ENCODE measurements at places on chromosomes 7 and 10. TPM values are rescaled to one million over a fixed set of nuclear protein-coding genes. Genes with fewer than 3 reads are reported as not detected.

GRCh38 chr7:140447841-140448240, 31.5 kb downstream of the MKRN1 start:
- DNase-seq = no peak

FRMPD2 gene
- 6.4 TPM for total RNA-seq

DNA sequence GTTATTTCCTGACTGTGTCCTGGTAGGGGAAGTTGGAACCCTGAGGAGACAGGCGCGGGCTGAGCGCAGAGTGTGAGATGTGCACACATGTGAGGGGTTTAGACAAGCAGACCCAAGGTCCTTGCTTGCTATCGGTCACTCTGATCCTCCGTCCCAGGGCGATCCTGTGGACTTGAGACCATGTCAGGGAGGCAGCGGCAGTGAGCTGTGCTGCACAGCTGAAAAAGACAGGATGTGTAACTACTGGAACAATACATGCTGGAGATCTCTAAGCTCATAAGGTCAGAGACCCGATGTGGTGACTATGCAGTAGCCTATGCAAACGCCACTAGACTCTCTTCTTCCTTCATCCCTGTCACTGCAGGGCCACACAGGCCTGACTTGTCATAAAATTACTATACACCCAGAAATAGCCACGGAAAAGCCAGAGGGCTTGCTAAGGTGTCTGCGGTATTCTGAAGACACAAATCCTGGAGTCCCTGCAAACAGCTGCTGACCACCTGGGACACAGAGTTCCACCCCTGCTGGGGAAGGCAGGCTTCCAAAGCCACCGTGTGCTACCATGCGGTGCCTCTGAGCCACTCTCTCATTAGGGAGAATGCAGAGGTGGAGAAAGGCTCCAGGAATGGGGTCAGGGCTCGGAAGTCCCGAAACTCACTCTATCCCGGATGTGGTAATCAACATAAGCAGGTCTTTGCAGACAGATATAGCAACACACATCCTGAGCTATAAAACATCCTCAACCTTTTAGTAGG, 91.1 kb upstream of the DDC start:
- no peak for DNase-seq

LIPK gene
- total RNA-seq = not detected

GRCh38 chr10:14665304-14665703, 109.4 kb downstream of the FAM107B start:
- DNase-seq = no peak

DNA sequence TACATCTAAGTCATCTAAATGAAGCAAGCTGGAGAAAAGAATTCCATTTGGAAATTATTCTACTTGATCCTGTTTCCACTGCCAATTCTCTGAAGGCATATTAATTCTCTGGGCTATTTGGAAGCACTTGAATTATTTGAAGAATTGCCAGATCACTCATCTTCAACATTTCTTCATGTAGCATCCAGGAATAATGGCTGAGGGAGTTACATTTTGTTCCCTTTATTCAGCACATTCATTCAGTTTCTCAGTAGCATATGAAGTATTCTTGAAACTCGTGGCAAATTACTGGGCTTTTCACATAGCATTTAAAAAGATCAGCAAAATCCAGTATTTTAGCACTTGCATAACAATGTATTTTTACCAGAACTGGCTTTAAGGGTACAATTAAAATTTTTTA, 127.1 kb upstream of the VIPR2 start:
- DNase-seq = no peak

DNA sequence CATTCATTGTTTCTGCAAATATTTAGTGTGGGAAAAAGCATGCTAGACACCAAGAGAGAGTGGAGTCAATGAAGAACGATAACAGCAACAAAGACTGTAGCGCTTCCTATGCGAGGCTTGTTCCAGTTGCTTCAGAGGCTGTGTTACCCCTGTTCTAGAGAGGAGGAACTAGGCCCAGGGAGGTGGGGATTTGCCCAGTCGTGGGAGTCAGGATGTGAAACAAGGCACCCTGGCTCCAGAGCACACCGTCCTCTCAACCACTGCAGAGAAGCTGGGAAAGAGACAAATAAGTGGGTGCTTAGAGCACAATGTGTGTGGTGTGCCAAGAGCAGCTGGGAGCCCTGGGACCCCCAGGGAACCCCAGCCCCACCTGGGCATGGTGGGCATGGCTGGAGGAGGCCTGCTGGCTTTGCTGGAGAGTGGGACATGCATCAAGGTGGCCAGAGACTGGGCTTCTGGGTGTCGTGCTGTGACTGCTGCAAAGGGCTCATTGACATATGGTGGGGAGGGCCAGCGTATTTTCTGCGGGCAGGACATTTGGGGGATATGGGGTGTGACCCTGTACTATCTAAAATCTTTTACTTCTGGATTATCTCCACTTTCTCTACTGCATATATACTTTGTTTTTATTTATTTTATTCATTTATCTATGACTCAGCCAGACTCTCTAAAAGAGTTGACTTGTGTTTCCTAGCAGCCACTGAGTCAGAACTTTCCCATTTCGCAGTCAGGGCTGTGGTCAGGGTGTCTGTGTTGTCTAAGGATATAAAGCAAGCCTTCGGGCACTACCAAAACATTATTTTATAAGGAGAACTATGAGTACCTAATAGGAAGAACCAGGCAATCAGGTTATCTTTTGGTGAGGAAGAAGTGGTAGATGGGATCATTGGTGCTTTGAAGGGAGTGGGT, 95.4 kb downstream of the TCF7L2 start:
- no peak for DNase-seq

DNA sequence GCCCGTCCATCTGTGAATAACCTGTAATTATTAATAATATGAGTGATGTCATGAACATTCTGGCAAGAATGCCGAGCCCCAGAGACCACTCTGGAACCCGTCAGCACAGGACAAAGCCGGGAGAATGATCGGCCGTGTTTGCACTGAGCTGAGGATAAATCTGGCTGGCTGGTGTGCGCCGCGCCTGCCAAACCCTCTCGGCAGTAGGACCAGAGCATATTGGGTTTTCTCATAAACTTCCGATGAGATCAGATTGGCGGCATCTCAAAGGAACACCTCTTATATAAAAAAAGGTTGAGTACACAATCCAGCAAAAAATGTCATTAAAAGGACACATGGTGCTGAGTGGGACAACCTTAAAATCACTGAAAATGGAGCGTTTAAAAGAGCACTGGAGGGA, 296.0 kb upstream of the MKI67 start:
- DNase-seq = no peak

- DNase-seq = no peak
These were observed 51.7 kb upstream of the KCNMA1 start for GRCh38 chr10:77689339-77689738.
